GM03348 (cell line): ENCODE measurements at places on chromosomes 12 and 14.

DNA sequence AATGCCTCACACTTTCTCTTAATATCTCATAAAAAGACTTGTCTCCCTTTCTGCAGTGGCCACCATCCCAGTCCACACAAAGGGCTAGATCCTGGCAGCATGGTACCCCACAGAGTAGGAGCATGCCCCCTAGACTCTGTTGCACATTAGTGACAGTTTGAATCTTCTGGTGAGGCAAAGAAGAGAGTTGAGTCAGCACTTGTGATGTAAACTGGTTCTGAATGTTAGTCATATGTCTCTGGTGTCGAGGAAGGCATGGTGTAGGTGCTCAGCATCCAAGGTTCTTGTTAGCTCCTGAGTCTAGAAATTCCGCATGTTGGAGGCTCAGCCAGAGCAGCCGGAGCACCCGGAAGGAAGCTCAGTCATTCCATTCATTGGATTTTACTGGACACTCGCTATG is 9.8 kb downstream of the TTC9 start:
- no peak for DNase-seq

DNA sequence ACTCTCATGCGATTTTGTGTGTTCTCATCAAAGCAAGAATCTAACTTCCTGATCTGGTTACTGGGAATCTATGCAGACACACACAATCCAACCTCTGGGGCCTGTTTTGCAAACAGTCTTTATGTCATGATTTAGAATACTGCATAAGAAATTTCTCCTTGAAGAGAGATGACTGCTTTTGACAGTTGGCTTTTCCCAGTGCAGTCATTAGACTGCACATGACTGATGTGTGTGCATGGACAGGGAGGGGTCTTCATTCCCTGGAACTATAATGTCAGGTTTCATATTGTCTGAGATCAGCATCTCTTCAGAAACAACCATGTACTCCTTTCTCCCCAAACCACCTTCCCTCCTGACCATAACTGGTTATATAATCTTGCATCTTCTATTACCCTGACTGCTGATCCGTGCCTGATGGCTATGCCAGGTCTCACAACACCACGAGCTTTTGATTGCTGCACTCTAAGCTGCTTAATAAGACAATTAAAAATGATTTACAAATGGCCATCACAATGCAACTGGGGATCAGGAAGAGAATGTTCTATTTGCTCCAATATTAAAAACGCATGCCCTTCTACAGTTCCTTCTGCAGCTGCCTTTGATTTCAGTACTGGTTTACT is 995.4 kb downstream of the NRXN3 start:
- no peak for DNase-seq

DNA sequence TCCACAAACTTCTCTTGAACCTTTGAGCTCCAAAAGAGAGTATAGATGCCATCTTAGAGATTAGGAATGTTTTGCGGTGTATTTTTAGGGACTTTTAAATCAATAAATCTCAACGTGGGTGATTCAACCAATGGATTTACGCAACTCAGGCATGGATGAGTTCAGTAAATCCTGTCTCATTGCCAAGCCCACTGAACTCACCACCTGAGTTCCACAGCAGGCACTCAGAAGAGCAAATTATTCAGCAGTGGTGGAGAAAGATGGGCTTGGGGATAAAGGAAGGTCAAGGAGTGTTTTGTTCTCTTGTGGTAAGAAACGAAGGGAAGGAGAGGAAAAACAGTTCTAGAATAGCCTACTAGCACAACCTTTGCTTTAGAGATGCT is 68.7 kb upstream of the HMGA2 start:
- no peak for DNase-seq

GRCh38 chr12:21516281-21516680 is 9.8 kb upstream of the SPX start:
- DNase-seq: no peak
